Stimulated activated CD8-positive, alpha-beta memory T cell treated with anti-CD3 and anti-CD28 coated beads, Interleukin-4, amount 100 ng/mL, for 1 hour (primary cell): ENCODE measurements at places on chromosomes 16 and 17.

GRCh38 chr17:12536472-12536871 lies 129.2 kb upstream of the MYOCD start:
- DNase-seq, result no peak

- DNase-seq, result no peak
Observed at GRCh38 chr17:74467221-74467951, 952 bp downstream of the CD300A start.

- no peak for DNase-seq
Observed at GRCh38 chr16:60110531-60110930, 1376.4 kb upstream of the GOT2 start.

GRCh38 chr17:45428050-45428617 lies 4.5 kb downstream of the ARHGAP27 start:
- peak; percentile 61 for DNase-seq

GRCh38 chr17:48307814-48308411 lies 122.1 kb downstream of the SKAP1 start:
- DNase-seq, result no peak

- DNase-seq, result no peak
Observed at GRCh38 chr16:79638386-79638785, 37.8 kb upstream of the MAF start.

DNA sequence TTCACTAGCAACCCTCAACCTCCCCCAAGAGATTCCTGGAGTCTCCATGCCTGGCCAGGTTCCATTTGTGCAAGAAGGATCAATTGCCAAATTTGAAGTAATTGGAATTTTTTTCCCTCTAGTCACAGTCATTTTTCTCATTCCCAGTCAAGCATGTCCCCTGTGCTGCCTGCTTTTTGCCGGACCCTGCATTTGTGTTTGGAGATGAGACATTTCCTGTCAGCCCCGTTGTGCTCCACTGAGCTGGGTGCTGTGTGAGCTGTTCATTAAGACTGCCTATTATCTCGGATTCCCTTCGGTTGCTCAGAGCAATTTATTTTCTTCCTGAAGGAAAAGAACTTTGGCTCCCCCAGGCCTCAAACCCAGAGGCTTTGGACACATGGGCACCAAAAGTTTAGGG lies 201.0 kb upstream of the NLRP1 start:
- no peak for DNase-seq
